ENCODE measurements at places on chromosomes 7 and 10. TPM values are rescaled to one million over a fixed set of nuclear protein-coding genes. Genes with fewer than 3 reads are reported as not detected.

AKR1D1 gene
- total RNA-seq, result not detected

DNA sequence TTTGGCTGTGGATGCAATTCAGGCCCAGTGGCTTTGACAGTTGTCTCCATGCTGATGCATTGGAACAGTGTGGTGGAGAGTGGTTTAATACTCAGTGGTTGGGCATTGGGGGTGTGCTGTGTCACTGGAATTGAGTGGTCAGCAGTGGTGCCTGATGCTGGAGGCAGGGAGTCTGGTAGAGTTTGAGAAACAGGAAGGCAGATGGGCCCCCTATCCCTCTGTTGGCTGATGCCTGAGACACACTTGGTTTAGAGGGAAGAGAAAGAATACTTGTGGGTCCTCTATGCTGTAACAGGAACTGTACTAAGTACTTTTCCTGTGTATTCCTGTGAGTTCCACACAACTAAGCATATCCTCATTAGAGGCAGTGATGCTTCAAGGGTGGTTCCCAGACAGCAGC is 55.4 kb downstream of the EEPD1 start:
- no peak for DNase-seq

PLPP4 gene
- not detected for total RNA-seq

DNA sequence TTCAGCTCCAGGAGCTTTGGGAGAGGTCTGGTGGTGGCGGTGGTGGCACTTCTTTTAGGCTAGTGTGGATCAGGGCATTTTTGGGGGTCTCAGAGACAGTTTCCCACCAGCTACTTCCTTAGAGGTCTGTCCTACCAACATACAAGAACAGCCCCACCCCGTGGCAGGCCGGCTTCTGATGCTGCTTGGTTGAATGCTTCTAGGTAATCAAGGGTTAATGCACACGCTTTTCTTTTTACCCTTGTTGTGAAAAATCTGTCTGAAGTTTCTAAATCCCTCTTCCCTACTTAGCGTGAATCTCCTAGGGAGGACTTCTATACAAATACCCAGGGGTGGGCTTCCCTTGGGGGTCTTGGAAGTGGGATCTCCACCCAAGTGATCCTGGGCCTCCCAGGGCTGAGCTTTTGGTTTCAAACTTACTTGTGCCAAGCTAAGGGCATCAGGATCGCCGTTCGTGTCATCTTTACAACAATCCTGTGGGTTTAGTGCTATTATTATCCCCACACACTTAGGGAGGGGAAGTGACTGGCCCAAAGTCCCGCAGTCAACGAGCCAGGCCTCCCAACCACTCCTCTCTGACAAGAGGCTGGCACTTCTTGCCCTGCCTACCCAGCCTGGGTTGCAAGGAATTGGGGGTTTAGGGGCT is 1.7 kb downstream of the SH2B2 start:
- peak; percentile 33 for DNase-seq

- no peak for DNase-seq
These were observed 116.2 kb downstream of the GLCCI1 start for GRCh38 chr7:8084836-8085235.

DNA sequence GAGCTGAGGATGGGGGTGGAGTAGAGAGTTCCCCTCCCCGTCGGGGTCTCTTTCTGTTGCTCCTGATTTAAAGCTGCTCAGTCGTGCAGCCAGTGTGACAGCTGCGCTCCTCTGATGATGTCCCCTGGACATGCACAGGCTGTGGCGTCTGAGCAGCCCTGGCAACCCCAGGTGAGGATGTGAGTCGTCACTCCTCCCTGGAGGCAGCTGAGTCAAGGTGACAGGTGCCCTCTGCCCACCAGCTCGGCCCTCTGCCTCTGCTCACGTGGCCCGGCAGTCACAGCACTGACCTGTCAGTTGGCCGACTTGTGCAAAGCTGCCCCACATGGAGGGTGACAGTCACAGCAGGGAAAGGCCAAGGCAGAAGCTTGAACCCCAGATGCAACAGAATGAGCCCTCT is 33.9 kb downstream of the ANXA8 start:
- DNase-seq, result no peak

- no peak for DNase-seq
These were observed 261.1 kb downstream of the AUTS2 start for GRCh38 chr7:69859342-69859741.

- DNase-seq, result no peak
These were observed 48.9 kb downstream of the ZNF503 start for GRCh38 chr10:75352650-75353049.

ZNF488 gene
- total RNA-seq, result not detected

- DNase-seq, result no peak
These were observed 34.2 kb downstream of the TACR2 start for GRCh38 chr10:69382382-69383117.

- no peak for DNase-seq
These were observed 142.6 kb upstream of the CAV2 start for GRCh38 chr7:116356979-116357378.

- peak; percentile 71 for DNase-seq
These were observed 24.9 kb upstream of the ADO start for GRCh38 chr10:62779487-62780248.

GRCh38 chr7:8354503-8354902 is 78.9 kb upstream of the NXPH1 start:
- no peak for DNase-seq

VENTX gene
- not detected for total RNA-seq

CYP2C19 gene
- not detected for total RNA-seq

SFMBT2 gene
- 63.1 TPM for total RNA-seq

GRCh38 chr7:107108793-107109371 is 59.9 kb upstream of the HBP1 start:
- DNase-seq, result no peak

DNA sequence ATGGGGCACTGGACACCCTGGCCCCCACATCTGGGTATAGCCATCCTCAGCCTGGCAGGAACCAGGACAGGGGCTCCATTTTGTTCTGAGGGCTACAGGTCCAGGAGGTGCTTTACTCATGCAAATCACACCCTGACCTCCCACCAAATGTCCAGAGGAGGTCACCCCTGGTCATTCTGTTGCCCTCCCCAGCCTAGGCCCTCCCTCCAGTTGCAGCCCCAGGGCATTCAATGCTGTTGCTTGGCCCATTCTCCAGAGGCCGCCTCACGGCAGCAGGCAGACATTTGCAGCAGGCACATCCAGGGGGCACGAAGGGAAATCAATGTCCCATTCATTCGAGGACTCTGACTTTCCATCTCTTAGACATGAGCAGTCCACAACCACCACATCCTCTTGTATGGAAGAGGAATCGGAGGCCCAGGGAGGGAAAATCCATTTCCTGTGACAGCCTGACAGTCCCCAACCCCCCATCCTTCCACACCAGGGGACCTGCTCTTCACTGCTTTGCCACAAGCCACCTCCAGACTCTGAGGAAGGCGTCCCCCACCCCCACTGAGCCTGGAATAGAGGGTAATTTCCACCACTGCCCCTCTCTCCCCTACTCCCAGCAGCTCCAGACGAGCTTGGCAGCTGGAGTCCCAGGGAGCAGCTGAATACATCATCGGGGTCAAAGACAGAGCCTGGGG is 76.2 kb upstream of the UNC5B start:
- DNase-seq, result no peak

CREM gene
- total RNA-seq, result 84.1 TPM

DNA sequence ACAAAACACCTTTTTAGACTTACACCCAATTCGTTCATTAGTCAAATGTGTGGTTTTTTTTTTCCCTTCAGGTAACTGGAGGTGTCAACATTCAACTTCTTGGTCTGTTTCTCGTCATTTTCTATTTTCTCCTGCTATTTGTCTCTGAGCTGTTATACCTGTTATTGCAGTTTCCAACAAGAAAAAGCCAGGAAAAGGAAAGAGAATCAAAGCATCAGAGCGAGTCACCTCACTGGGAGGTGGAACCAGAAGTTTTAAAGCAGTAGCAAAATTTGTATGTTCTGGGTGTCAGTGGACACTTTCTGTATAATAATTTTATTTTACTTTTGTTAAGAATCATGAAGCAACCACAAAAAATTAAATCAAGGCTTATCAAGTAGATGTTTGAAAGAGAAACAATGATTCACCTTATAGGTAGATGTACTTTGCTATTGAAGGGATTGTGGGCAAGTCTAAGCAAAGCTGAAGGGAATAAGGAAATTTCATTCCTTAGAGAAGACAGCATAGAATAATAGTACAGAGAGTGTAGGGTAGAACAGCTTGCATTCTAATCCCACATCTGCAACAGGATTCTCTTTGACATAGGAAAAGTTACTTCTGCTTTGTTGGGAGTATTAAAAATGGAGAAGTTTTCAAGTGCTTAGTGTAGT is 675.8 kb downstream of the PCDH15 start:
- no peak for DNase-seq

DNA sequence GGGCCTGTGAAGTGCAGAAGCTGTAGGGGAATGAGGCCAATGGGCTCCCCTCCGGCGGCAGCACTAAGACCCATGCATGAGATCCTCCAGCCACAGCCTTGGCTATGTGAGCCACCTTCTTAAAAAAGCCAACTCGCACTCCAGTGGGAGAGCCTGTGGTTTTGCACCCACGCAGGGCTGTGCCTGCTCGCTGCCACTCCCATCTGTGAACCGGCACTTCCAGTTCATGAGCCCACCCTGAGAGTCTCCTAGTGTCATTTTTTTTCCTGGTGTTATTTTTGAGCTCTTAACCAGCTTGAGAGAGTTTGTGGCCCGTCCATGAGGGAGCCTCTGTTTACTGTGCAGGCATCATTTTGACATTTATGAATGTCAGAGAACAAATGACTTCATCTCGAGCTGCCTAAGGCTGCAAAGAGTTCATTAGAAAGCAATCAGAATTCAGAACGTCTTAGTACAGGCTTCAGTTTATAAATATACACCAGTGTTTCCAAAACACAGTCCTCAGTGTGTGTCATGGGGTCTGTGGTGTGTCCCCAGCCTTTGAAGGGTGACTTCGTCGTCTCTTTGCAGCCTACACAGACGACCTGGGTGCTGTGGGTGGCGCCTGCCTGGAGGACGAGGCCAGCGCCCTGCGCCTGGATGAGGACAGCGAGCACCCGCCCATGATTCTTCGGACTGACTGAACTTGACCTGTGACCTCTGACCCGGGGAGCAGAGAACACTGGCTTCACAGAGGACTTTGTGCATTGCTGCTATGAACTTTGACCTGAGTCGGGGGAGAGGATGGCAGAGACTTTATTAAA is 40.4 kb downstream of the WIPI2 start:
- DNase-seq, result no peak

GRCh38 chr10:132375116-132375794 is 21.7 kb upstream of the PWWP2B start:
- DNase-seq, result no peak

GRCh38 chr10:63683686-63684085 is 162.5 kb downstream of the REEP3 start:
- DNase-seq, result no peak

C10orf67 gene
- not detected for total RNA-seq

DNA sequence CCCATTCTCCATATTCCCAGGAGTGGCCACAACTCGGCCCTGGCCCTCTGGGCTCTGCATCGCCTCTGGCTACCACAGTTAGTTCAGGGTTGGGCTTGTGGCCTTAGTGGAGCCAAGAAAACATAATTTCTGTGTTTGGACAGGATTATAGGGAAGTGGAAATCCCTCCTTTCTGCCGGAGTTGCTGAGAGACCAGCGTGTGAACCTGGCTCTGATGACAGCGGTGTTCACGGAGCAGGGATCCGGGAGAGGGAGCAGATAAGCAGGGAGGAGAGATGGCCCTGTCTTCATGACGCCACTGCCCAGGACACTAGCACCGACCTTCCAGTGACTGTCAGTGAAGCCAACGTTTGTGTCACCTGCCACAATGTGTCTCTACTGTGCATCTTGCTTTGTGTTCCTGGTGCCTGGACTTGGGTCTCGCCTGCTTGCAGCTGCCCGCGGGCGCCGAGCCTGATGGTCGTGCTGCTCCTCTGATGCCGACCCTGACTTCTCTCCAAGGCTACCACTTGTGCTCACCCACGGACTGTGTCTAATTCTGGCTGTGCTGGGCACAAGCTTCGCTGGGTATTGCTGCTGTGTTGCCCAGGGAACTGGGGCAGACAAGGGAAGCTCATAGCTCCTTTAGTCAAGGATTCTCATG is 67.0 kb upstream of the VIPR2 start:
- DNase-seq, result peak; percentile 8

DNA sequence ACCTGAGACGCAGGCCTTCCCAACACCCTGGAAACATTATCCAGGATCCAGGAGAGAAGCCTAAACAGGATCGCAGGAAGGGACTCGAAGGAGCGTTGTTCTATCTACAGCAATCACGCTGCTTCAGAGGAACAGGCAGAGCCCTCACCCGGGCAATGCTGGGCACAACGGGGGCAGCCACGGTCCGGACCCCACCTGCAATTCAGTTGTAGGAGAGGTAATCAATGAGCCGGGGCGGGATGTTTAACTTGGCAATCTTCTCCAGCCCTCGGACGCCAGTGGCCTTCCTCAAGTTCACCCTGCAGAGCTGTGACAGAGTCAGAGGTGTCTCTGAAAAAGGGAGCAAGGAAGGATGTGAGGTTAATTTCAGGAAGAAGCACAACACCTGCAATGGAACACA is 25.9 kb downstream of the ASB13 start:
- DNase-seq, result no peak

All from activated CD8-positive, alpha-beta T cell treated with anti-CD3 and anti-CD28 coated beads, Interleukin-2, amount 10 ng/mL, durations not matched to agents 7 days and 5 days (primary cell).